ENCODE measurements at places on chromosomes 2 and 18. TPM values are rescaled to one million over a fixed set of nuclear protein-coding genes. Genes with fewer than 3 reads are reported as not detected.

FEV gene
- not detected for total RNA-seq

RPIA gene
- total RNA-seq, result 6.5 TPM

NABP1 gene
- total RNA-seq, result 102 TPM

PDE11A gene
- total RNA-seq, result not detected

CRYGD gene
- total RNA-seq, result not detected

AGXT gene
- total RNA-seq, result not detected

TOGARAM2 gene
- not detected for total RNA-seq

KCTD1 gene
- total RNA-seq, result 12.4 TPM

SFTPB gene
- total RNA-seq, result 0.30 TPM

All from smooth muscle cell of the coronary artery (primary cell).